ENCODE measurements at places on chromosomes 16 and 17. TPM values are rescaled to one million over a fixed set of nuclear protein-coding genes. Genes with fewer than 3 reads are reported as not detected.

EFNB3 gene
- total RNA-seq, result 12.7 TPM

SOCS3 gene
- total RNA-seq, result 86.4 TPM

ORC6 gene
- total RNA-seq, result 8.8 TPM

KCNJ18 gene
- total RNA-seq, result not detected

PPP1R27 gene
- 0.62 TPM for total RNA-seq

GRCh38 chr16:560204-560700 lies at the start of gene PRR35:
Gene PRR35 (plus strand): TSS chr16:560394. CDS start chr16:563295, 2,901 bp downstream.
- no peak for DNase-seq

GRCh38 chr16:81779536-81780320 lies 637 bp downstream of the PLCG2 start:
- no peak for DNase-seq

- no peak for DNase-seq
Observed at GRCh38 chr17:17377071-17377967, 74.1 kb downstream of the NT5M start.

- no peak for DNase-seq
Observed at GRCh38 chr17:12431188-12431587, 234.5 kb upstream of the MYOCD start.

DNA sequence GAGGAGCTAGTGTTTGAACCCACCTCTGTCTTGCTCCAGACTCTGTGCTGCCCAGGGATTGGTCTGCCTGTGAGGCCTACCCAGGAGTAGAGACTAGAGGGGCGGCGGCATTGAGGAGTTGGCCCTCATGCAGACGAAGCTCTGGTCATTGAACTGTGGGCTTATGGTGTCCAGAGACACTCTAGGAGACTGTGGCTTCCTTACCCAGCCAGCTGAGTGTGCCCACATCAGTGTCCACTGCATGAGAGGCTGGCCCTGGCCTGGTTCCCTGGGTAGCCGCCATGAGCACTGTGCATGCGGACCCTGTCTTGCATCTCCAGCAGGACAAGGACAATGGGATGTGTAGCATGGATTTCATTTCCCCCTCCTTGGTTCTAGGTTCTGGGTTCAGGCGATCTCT lies 14.0 kb downstream of the SGSM2 start:
- no peak for DNase-seq

DNA sequence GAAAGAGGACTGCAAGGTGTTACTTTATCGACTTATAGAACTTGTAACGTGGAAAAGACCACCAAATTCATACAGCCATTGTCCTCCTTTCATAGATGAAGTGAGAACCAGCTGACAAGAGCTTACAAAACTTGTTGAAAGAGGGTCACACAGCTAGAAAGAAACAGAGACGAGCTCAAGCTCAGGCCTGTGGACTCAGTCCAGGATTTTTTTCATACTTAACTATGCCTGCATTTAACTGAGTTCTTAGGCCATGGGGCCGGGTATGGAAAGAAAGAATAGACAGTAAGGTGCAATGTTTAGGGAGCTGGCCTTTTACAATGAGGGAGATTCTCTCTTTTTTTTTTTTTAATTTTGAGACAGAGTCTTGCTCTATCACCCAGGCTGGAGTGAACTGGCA lies 106.1 kb downstream of the ADAMTS18 start:
- no peak for DNase-seq

GRCh38 chr16:20918486-20919239 lies 18.1 kb downstream of the LYRM1 start:
- no peak for DNase-seq

- DNase-seq, result no peak
Observed at GRCh38 chr16:66083171-66083570, 283.3 kb upstream of the CDH5 start.

DNA sequence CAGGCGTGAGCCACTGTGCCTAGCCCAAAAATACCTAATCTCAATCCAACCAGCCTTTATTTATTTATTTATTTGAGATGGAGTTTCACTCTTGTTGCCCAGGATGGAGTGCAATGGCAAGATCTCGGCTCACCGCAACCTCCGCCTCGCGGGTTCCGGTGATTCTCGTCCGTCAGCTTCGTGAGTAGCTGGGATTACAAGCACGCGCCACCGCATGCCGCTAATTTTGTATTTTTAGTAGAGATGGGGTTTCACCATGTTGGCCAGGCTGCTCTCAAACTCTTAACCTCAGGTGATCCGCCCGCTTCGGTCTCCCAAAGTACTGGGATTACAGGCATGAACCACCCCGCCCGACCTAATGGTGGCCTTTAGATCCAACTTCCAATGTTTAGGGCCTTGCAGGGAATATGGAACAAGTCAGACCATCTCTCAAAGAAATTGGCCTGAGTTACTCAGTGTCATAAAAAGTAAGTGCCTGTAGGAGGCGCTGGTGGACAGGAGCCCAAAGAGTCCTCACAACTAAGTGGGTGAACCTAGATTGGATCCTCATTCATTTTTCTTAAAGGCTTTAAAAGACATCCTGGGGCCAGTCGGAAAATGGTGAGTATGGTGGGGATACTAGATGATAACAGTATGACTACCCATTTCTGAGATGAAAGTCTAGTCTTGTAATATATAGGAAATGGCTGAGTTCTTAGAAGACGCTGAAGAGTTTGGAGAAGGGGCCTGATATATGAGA lies 4.6 kb downstream of the ZSCAN10 start:
- DNase-seq, result no peak
